ENCODE measurements at places on chromosomes 1 and 21.

- DNase-seq = no peak
These were observed 2.3 kb upstream of the CNR2 start for GRCh38 chr1:23915466-23915865.

DNA sequence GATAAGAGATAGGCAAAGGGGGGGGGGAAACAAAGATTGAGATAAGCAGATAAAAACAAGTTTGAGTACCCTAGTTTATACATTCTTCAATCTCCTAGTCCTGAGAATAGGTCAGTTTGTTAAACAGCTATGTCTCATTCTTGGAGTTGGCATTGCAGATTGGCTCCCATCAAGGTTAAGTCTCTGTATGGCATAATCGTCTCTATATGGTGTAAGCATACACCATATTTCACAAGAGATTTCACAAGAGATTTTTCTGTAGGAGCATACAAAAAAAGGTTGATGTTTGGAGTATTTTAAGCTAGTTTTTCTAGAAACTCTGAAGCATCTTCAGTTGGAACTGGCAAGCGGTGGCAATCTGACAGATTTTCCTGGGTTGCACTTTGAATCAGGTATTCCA lies 35.8 kb downstream of the NCAM2 start:
- DNase-seq = no peak

DNA sequence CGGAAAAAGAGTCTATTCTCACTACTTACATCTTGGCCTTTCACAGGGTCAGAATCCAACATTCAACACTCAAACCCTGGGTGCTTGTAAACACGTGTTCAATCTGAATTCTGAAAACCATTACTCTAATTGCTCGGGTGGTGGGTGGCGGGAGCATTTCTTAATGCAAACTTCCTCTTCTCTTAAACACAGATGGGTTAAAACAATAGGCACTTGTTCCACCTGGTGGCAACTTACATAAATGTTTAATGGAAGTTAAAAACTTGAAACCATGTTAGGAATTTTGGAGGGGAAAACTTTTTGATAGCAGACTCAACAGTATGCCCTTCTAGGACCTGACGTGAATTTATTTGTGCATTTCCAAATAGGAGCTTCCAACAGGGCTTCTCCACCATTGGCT lies 23.4 kb upstream of the TDRD10 start:
- no peak for DNase-seq

DNA sequence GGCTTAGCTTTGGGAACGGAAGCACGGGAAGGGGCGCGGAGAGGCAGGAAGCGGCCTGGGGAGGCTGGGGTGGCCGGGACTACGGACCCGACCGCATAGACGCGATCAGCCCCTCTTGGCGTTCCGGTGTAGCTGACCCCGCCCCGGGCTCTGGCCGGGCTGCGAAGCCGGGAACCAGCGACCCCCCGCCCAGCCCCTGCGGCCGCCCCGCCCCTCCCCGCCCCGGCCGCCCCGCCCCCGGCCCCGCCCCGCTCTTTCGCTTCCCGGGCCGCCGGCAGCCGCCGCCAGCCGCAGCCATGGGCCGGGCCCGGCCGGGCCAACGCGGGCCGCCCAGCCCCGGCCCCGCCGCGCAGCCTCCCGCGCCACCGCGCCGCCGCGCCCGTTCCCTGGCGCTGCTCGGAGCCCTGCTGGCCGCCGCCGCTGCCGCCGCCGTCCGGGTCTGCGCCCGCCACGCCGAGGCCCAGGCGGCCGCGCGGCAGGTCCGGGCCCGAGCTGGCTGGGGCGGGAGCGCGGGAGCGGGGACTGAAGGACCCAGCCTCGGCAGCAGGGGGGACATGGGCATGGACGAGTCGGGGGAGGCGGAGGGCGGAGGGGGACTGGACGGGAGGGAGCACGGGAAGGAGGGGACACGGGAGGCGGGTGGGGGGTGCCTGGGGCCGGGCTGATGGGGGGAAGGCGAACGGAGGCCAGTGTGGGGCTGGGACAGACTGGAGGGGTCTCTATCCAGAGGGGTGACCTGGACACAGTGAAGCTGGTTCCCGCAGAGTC lies at the start of gene SELENON:
Gene SELENON, plus strand, starts transcription at position 259 of the 768 bp plus-strand sequence. Its CDS starts 38 bp downstream, at position 297.
- DNase-seq = no peak

GRCh38 chr1:21508580-21509350 lies 458 bp upstream of the ALPL start:
- DNase-seq = peak; percentile 11

DNA sequence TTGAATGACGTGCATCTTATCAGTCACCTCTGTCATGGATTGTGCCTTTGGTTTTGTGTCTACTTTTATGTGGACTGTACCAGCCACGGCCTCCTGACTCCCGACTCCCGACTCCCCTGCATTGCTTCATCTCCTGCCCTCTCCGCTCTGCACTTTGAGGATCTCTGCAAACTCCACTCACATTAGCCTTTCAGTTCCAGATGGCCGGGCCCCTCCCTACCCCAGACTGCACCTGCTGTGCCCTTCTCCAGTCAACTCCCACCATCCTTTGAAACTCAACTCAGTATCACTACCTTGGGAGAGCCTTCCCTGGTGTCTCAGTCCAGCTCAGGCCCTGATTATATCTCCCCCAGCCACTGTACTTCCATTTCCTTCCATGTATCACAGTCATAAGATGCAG lies 71.4 kb downstream of the MDM4 start:
- DNase-seq = no peak

- no peak for DNase-seq
These were observed 19.1 kb downstream of the MARCKSL1 start for GRCh38 chr1:32316903-32317277.

- no peak for DNase-seq
These were observed 32.2 kb downstream of the MRAP start for GRCh38 chr21:32330784-32331311.

DNA sequence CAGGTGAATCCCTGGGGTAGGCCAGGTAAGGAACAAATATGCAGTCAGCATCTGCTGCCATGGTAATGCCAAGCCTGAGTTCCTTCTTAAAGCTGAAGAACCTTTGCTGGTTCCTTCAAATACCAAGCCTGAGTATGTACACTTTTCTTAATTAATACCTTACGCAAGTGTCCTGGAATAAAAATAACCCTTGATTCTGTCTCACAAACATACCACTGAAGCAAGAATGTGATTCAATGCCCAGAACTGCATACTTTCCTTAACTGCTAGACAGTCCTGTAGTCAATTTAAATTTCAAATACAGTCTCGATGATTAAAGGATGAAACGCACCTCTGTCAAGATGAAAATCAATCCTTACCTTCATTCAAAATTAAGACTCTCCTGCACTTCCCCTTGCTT lies 634.0 kb upstream of the CHRM3 start:
- DNase-seq = no peak

- no peak for DNase-seq
These were observed 61.9 kb downstream of the KIAA0040 start for GRCh38 chr1:175130649-175131045.

DNA sequence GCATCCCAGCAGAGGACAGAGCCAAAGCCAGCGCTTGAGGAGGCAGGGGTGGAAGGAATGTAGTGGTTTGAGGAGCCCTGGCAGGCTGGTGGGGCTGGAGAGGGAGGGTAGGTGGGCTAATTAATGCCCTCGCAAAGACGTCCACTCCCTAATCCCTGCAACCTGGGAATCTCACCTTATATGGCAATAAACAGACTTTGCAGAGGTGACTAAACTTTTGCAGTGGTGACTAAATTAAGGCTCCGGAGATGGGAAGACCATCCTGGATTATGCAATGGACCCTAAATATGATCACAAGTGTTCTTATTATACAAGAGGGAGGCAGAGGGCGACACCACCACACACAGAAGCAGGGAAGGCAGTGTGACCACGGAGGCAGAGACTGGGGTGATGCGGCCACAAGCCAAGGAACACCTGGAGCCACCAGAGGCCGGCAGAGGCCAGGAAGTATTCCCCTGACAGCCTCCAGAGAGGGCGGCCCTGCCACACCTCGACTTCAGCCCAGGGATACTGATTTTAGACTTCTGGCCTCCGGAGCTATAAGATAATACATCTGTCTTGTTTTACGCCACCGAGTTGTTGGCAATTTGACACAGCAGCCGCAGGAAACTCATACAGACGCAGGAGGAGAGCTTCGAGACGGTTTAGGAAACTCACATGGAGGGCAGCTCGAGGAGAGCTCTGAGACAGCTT lies 23.1 kb upstream of the NPPB start:
- no peak for DNase-seq

Data from stimulated activated CD4-positive, alpha-beta T cell treated with anti-CD3 and anti-CD28 coated beads, Interleukin-1b, Interleukin-23, amount 100 ng/mL, for 1 hour (primary cell).